Memory B cell (primary cell): ENCODE measurements at places on chromosomes 1 and 21.
A peak's percentile ranks its signal among the peaks of the same experiment; 100 is the strongest.

GRCh38 chr1:31054349-31054748, 11.2 kb downstream of the PUM1 start:
- peaks cover 21% of the 10 kb centered on the region for H3K36me3 ChIP-seq

DNA sequence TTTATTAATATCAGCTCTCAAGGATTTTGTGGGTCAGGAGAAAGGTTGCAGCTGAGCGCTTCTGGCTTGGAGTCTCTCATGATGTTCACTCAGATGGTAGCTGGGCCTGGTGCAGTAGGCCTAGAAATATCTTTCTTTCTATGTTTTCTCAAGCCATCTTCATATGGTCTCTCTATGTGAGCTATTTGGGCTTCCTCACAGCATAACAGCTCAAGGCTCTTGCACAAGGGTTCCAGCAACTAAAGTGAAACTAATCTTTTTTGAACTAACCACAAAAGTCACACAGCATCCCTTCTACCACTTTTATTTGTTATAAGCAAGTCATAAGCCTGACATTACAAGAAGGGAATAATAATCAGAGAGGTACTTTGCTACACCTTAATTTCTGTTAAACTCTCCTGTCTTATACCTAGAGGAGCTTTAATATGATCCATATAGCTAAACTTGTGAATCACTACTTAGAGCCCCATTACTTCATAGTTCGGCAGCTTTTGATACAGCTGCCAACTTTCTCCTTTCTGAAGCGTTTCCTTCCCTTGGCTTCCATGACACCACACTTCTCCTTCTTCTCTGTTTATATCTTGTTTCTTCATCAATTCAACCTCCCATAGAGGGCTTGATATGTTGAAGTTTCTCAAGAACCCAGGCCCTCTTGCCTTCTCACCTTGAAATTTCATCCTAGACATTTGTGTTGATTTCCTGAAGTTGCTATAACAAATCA, 720.2 kb downstream of the LTN1 start:
- H3K36me3 ChIP-seq, result no peaks in the 10 kb centered on the region
- no peak for DNase-seq
- no peaks in the 10 kb centered on the region for H3K4me1 ChIP-seq
- no peak overlapping the region for H3K27ac ChIP-seq
- H3K4me3 ChIP-seq, result no peak overlapping the region

GRCh38 chr21:39051588-39051949, 131.7 kb downstream of the PSMG1 start:
- H3K27ac ChIP-seq, result no peak overlapping the region
- H3K4me1 ChIP-seq, result no peaks in the 10 kb centered on the region
- no peak for DNase-seq
- no peaks in the 10 kb centered on the region for H3K36me3 ChIP-seq
- peaks cover 10% of the 10 kb centered on the region for H3K27me3 ChIP-seq
- H3K4me3 ChIP-seq, result no peak overlapping the region

- H3K36me3 ChIP-seq, result peaks cover 2% of the 10 kb centered on the region
- H3K4me3 ChIP-seq, result no peak overlapping the region
- H3K4me1 ChIP-seq, result no peaks in the 10 kb centered on the region
- DNase-seq, result no peak
These were observed 21.3 kb upstream of the ATF3 start for GRCh38 chr1:212587016-212587887.

- no peaks in the 10 kb centered on the region for H3K36me3 ChIP-seq
- DNase-seq, result no peak
- no peaks in the 10 kb centered on the region for H3K4me1 ChIP-seq
These were observed 415.1 kb upstream of the NEGR1 start for GRCh38 chr1:72697410-72697809.

- no peaks in the 10 kb centered on the region for H3K36me3 ChIP-seq
- no peak for DNase-seq
- H3K4me1 ChIP-seq, result no peaks in the 10 kb centered on the region
- H3K27me3 ChIP-seq, result peaks cover 8% of the 10 kb centered on the region
- H3K27ac ChIP-seq, result no peak overlapping the region
These were observed 122.7 kb downstream of the CCDC185 start for GRCh38 chr1:223515926-223516325.

- peaks cover 5% of the 10 kb centered on the region for H3K36me3 ChIP-seq
- H3K4me1 ChIP-seq, result peaks cover 11% of the 10 kb centered on the region
- H3K27ac ChIP-seq, result no peak overlapping the region
- DNase-seq, result no peak
These were observed 24.1 kb upstream of the NPHP4 start for GRCh38 chr1:6016191-6016865.

DNA sequence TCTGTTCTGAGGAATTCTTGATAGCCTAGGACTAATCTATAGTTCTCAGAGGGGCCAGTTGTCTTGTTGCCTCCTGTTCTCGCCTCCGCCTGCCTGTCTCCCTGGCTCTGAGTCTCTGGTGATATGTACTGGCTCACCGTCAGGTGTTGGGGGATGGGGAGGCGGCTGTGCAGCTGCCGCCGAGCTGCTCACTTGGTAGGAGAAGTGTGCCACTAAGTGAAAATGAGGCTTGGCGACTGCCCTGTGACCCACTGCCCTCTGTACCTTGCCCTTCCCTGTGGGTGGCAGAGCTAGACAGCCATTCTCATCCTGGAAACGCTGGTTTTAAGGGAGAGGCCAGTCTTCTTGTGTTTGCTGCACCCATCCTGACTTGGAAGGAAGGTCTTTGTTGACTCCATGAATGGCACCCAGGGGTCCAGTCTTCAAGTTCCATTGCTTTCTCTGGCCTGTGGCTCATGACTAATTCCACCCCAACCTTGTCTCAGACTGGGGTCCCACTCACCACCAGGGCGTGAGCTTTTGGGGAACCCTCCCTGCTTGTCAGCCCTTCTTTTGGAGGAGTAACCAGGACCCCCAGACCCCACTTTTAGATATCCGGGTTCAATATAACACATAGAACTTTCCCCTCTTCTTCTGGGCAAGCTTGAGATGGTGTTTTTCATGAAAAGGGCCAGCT, 120.6 kb downstream of the CACNA1E start:
- H3K27ac ChIP-seq, result no peak overlapping the region
- peaks cover 15% of the 10 kb centered on the region for H3K27me3 ChIP-seq
- H3K36me3 ChIP-seq, result no peaks in the 10 kb centered on the region
- no peak for DNase-seq

DNA sequence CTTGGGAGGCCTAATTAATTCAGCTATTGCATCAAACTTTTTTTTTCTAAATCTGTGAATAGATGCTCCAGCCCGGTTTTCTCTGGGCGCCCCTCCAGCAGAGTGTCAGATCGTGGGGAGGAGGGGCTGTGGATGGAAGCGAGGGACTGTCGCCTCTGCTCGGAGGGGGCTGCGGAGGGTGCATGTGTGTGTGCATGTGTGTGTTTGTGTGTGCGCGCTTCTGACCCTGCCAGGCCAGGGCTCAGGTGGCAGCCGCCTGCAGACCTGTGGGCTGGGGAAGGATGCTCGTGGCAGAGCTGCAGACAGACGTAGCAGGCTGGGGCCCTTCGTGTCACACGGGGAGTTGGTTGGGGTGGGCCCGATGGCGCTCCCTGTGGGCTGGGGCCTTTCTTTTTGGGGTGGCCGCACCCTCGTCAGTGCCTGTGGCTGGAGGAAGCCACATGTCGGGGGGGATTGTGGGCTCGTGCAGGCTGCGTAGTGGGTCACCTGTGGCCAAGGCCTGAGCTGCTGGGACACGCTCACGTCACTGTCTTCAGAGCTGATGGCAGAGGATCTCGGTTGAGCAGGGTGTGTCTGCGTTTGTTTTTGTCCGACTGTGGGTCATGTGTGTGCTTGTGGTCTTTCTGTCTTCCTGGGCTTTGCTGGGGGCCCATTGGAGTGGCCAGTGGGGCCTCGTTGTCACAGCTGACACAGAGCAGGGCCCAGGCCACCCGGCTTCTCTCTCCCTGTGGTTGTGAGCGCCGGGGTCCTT, 2.8 kb downstream of the SKI start:
- peak overlapping the region; percentile 90 for H3K4me3 ChIP-seq
- peaks cover 40% of the 10 kb centered on the region for H3K4me1 ChIP-seq

DNA sequence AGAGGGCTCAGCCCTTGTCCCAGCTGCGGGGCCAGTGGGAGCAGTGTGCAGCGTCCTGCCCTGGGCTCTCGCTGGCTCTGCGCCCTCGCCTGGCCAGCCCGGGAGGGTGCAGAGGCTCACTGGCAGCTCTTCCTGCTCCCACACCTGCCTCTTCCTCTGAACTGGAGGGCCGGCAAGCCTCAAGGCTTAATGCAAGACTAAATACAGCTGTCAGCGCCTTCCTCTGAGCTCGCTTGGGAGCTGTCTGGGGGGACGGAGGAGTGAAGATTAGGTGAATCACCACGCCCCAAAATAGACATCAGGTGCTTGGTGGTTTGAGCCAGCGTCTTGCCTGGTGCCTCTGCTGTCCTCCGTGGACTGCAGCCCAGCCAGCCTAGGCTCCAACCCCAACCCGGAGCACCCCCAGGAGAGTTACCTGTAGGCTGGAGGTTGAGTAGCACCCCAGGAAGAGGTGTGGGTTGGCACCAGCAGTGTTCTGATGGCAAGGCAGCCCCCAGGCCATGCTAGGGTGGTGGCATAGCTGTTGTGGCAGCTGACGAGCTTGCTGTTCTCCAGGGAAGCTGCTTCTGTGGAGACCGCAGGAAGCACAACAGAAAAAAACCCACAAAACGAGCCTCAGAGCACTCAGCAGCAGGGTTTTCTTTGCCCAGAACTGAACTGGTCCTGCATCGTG, 36.9 kb downstream of the UMODL1 start:
- peak overlapping the region; percentile 45 for H3K4me3 ChIP-seq
- H3K4me1 ChIP-seq, result peaks cover 12% of the 10 kb centered on the region
- no peaks in the 10 kb centered on the region for H3K36me3 ChIP-seq
- peak; percentile 71 for DNase-seq
- H3K27me3 ChIP-seq, result peaks cover 6% of the 10 kb centered on the region

- DNase-seq, result no peak
- peaks cover 5% of the 10 kb centered on the region for H3K4me1 ChIP-seq
- no peak overlapping the region for H3K27ac ChIP-seq
- no peak overlapping the region for H3K4me3 ChIP-seq
- peaks cover 7% of the 10 kb centered on the region for H3K27me3 ChIP-seq
These were observed 6.9 kb upstream of the NR1I3 start for GRCh38 chr1:161244888-161245287.

- no peak for DNase-seq
- H3K27ac ChIP-seq, result no peak overlapping the region
- no peaks in the 10 kb centered on the region for H3K27me3 ChIP-seq
- no peak overlapping the region for H3K4me3 ChIP-seq
- H3K36me3 ChIP-seq, result peaks cover 15% of the 10 kb centered on the region
- H3K4me1 ChIP-seq, result no peaks in the 10 kb centered on the region
These were observed 107.5 kb upstream of the HOOK1 start for GRCh38 chr1:59707178-59707791.

DNA sequence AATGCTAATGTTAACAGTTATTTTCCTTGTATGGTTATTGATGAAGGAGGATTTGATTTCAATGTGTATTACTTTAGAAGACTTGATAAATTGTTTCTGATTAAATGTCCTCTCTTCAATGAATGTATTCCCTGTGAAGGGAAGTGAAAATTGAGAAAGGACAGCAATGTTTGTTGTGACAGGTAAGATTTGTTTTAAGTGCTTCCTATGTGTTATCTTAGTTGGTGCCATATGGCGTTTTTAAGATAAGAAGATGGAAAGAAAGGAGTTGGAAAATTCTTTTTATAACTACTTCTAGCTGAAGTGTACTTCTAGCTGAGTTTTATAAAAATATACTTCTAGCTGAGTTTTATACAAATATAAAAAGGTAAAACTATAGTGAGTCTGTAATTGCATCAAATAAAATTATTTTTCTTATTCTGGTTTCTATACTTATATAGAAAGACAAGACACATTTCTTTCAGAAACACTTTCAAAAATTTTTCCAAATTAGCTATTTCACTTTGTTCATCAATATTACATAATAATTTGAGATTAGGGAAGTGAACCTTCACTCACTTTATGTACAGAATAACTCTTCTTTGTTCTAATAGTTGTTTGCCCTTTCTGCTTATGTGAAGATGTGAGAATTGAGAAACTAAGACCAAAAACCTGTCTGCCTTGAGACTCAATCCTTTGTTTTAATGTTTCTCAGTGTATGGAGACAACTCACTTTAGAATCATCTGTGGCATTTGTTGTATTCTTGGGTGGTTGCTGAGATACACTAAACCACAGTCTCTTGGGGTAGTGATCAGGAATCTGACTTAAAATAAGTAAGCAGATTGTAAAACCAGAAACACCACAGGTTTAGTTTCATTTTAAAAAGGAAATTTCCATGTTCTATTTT, 382.9 kb upstream of the B3GALT2 start:
- H3K36me3 ChIP-seq, result peaks cover 2% of the 10 kb centered on the region
- no peak for DNase-seq
- H3K27ac ChIP-seq, result peak overlapping the region; percentile 73
- H3K4me3 ChIP-seq, result peak overlapping the region; percentile 22

- peaks cover 11% of the 10 kb centered on the region for H3K36me3 ChIP-seq
- H3K27me3 ChIP-seq, result peaks cover 38% of the 10 kb centered on the region
- H3K4me1 ChIP-seq, result peaks cover 19% of the 10 kb centered on the region
- no peak within 1 kb of the TSS for H3K27ac ChIP-seq
- DNase-seq, result peak; percentile 35
These were observed at the start of gene PCP4L1 for GRCh38 chr1:161258439-161259344. PCP4L1 (plus strand) TSS chr1:161258745; CDS start chr1:161258975, 230 bp downstream.

DNA sequence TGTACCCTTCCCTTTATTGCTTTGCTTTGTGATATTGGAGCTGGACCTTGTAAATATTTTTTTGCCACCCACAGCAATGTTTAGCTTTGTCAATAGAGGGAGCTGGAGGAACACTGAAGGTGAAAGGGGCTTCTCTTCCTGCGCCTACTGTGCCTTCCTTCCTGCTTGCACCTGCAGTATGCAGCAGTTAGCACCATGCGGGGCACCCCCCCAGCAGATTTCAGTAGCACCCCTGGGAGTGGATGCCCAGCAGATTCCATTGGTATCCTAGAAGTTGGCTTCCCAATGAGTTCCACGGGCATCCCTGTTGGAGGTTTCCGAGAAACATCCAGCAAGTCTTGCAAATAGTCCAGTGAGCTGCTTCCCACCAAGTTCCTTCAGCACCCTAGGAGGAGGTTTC, 25.6 kb downstream of the S100A10 start:
- no peak overlapping the region for H3K27ac ChIP-seq
- H3K4me3 ChIP-seq, result no peak overlapping the region
- peaks cover 5% of the 10 kb centered on the region for H3K27me3 ChIP-seq
- H3K36me3 ChIP-seq, result no peaks in the 10 kb centered on the region
- peak; percentile 53 for DNase-seq

DNA sequence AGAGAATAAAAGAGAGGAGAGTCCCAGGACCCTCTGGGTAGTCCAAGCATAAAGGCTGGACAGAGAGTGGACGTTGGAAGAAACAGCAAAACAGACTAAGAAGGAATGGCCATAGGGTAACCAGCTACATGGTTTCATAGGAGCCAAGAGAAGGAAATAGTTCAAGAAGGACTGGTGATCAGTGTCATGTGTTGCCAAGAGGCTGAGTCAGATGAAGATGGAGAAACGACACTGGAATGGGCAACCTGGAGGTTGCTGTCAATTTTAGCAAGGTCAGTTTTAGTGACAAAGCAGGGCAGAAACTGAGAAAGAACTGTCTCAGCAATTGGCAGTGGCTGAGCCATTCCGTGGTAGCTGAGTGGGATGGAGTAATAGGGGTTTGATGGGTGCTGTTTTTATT, 41.4 kb downstream of the HMGB4 start:
- H3K27ac ChIP-seq, result no peak overlapping the region
- no peak overlapping the region for H3K4me3 ChIP-seq
- H3K27me3 ChIP-seq, result peaks cover 5% of the 10 kb centered on the region
- DNase-seq, result no peak
